ENCODE measurements at places on chromosomes 3 and 15. TPM values are rescaled to one million over a fixed set of nuclear protein-coding genes. Genes with fewer than 3 reads are reported as not detected.

DNA sequence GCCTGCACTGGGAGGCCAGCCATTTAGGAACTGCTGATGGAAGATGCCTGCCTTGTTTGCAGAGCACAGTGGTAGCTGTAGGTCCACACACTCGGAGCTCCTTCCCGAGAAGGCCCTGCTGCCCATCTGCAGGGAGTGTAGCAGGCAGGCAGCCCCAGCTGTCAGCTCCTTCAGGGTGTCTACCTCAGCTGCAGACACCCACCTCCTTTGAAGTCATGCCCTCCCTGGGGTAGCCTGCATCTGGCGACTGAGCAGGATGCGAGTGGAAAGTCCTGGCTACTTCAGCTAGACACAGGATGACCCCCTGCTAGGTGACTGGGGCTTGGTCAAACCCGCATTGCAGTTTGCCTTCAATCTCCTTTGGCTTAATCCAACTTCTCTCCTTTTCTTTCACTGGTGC lies 93.2 kb upstream of the TLE3 start:
- no peak overlapping the region for H3K27ac ChIP-seq
- H3K4me1 ChIP-seq, result peaks cover 13% of the 10 kb centered on the region
- no peak overlapping the region for H3K4me3 ChIP-seq
- H3K27me3 ChIP-seq, result no peaks in the 10 kb centered on the region
- H3K36me3 ChIP-seq, result no peaks in the 10 kb centered on the region

Gene MCTP2
- total RNA-seq, result 54.3 TPM

GRCh38 chr3:86147119-86147518 lies 843.8 kb downstream of the VGLL3 start:
- no peaks in the 10 kb centered on the region for H3K4me1 ChIP-seq
- H3K36me3 ChIP-seq, result no peaks in the 10 kb centered on the region
- no peak overlapping the region for H3K27ac ChIP-seq
- H3K4me3 ChIP-seq, result no peak overlapping the region
- no peaks in the 10 kb centered on the region for H3K27me3 ChIP-seq
- DNase-seq, result no peak

DNA sequence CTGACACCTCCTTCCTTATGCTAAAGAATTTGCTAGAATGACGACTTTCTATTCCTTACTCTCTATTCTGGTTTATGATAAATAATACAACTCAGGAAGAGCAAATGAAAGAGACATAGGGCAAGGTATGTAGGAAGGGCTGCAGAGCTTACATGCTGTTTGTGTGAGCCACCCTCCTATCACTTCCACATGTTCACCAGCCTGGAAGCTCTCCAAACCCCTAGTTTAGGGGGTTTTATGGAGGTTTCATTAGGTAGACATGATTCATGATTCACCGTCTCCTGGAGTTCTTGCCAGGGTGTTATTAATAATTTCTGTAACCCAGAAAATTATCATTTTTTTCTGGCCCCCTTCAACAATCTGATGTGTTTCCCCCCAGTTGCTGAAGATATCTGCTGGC lies 172.1 kb upstream of the COL8A1 start:
- H3K4me3 ChIP-seq, result no peak overlapping the region
- no peaks in the 10 kb centered on the region for H3K4me1 ChIP-seq
- no peaks in the 10 kb centered on the region for H3K27me3 ChIP-seq
- H3K36me3 ChIP-seq, result no peaks in the 10 kb centered on the region
- H3K27ac ChIP-seq, result no peak overlapping the region
- no peak for DNase-seq

Gene SLC6A20
- total RNA-seq, result 0.13 TPM

Gene EIF4E3
- total RNA-seq, result 26.2 TPM

GRCh38 chr3:15512166-15512565 lies 9.3 kb downstream of the COLQ start:
- no peaks in the 10 kb centered on the region for H3K27me3 ChIP-seq
- no peak overlapping the region for H3K27ac ChIP-seq
- no peak overlapping the region for H3K4me3 ChIP-seq
- peak; percentile 87 for DNase-seq

Gene KNSTRN
- 216 TPM for total RNA-seq

Gene COMMD2
- 36.4 TPM for total RNA-seq

Gene KBTBD13
- not detected for total RNA-seq

Gene CAPN3
- total RNA-seq, result 3.9 TPM

DNA sequence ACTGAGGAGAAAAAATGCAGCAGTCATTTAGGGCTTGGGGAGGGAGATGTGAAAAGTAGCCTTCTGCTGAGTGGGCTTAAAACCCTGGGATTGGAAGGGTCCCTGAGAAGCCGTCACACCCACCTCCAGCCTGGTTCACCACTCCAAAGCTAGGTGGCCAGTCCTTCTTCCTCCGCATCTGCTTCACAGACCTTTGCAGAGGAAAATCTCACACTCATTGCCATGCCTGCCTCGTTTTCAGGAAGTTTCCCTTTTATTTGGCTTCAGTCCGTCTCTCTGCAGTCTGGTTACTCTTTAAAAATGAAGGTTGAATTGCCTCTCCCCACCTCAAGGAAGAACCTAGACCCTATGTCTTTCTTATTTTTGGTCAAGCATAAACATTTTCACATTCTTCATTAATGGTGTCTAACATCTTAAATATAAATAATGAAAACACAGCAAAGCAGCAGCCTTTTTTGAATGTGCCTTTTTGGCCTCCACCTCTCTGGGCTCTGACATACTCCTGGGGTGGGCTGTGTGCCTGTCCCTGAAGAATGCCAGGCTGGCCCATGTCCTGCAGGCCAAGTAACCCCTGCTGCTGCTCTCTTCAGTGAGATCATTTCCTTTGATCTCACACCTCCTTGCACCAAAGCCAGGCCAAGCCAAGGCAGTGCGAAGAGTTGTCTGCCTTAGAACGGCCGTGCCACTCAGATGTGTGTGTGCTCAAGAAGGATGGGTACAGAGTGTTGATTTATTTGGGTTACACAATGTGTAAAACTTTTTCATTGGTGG lies 11.0 kb downstream of the MRAS start:
- no peak overlapping the region for H3K27ac ChIP-seq
- H3K36me3 ChIP-seq, result peaks cover 9% of the 10 kb centered on the region
- no peak for DNase-seq
- no peaks in the 10 kb centered on the region for H3K27me3 ChIP-seq

Gene CLDN18
- total RNA-seq, result not detected

Gene MKRN2OS
- total RNA-seq, result not detected

Gene IDH2
- 37.7 TPM for total RNA-seq

Gene GHRL
- 1.1 TPM for total RNA-seq

DNA sequence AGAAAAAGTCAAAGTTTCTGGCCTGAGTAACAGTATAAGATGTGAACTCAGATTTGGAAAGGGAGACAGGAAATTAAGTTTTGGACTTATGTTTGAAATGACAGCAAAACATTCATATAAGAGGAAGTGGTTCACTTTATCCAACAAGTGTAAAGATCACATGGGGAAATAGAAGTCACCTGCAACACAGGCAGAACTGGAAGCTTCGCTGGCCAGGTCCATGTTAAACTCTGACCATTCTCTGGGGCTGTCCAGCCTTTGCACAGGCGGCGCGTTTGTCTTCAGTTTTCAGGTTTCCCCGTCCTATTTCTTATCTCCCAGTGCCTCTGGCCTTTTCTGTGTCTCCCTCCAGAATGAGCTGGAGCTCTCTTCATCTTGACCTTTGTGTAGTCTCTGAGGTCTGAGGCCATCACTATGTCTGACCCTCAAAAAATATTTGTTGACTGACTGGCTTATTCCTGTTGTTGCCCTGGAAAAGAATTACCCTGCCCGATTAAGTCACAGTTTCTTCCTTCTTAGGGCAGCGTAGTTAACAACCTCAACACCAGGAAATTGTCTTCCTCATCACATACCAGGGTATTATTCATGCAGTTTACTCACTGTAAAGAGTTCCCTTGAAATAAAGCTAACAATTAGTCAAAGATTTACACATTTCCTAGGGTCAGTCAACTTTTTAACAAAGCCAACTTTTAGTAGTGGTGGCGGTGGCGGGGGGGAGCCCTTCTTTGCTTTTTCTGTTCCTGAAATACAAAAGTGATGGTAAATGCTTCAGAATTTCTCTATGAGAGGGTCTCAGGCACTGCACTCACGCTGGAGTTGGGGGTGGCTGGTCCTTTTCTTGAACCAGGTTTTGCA lies 959 bp upstream of the RASA2 start:
- no peaks in the 10 kb centered on the region for H3K36me3 ChIP-seq
- H3K4me1 ChIP-seq, result no peaks in the 10 kb centered on the region
- no peaks in the 10 kb centered on the region for H3K27me3 ChIP-seq

All from thyroid gland (tissue), 4 donors.